ENCODE measurements at places on chromosomes 7 and 10.

DNA sequence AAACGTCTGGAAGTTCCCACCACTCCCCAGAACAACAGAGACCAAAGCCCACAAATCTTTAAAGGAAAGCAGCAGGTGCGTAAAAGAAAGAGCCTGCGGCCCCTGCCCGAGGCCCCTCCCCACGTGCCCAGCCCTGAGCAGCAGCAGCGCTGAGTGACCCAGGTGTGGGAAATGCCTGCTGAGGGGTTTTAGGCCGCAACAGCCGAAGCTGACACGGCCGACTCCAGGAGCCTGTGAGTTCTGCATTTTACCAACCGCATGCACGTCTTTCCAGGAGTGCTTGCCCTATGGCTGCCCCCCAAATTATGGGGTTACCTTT lies 1.6 kb upstream of the KNDC1 start:
- peak; percentile 45 for DNase-seq

DNA sequence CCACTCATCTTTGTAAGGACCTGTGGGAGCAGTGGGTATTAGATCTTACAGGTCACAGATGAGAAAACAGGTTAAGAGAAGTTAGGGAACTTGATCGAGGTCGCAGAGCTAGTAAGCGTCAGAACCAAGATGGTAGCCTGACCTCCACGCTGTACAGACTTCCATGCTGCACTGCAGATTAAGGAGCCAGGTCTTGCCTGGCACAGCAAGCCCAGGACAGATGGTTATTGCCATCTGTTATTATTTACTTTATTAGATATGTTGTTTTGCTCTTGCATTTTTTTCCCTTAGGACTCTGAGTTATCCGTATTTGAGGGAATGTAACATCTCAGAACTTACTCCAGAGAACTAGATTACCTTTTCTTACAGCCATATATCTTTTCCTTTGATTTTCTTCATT lies 147.2 kb downstream of the NSUN6 start:
- no peak for DNase-seq

GRCh38 chr10:13335881-13336280 lies 12.2 kb downstream of the SEPHS1 start:
- no peak for DNase-seq

DNA sequence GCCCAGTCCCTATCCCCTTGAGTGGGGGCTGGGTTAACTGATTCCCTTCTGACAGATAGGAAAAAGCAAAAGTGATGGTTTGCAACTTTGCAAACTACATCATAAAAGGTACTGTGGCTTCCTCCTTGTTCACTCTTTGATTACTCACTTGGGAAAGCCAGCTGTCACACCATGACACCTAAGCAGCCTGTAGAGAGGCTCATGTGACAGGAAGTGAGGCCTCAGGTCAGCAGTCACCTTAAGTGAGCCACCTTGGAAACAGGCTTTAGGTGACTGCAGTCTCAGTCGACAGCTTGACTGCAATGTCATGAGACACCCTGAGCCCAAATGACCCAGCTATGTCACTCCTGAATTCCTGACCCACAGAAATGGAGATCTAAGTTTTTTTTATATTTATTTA lies 4.3 kb upstream of the CHCHD2 start:
- DNase-seq, result no peak

DNA sequence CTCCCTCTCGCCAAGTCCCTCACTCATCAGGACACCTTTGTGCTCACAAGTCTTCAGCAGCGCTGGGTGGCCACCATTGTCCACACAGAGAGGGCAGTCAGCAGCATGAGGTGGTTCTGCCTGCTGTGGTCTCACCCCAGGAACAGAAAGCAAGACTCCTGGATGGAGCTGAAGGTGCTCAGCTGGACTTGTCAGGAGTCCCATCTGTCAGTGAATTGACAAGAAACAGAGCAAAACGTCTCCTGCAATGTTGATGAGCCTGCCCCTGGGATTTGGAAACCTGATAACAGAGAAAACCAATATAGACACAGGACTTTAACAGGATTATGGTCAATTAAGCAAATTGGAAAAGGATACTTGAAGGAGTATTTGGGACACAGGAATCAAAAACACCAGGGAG lies 122.2 kb upstream of the PRSS58 start:
- DNase-seq, result peak; percentile 66

DNA sequence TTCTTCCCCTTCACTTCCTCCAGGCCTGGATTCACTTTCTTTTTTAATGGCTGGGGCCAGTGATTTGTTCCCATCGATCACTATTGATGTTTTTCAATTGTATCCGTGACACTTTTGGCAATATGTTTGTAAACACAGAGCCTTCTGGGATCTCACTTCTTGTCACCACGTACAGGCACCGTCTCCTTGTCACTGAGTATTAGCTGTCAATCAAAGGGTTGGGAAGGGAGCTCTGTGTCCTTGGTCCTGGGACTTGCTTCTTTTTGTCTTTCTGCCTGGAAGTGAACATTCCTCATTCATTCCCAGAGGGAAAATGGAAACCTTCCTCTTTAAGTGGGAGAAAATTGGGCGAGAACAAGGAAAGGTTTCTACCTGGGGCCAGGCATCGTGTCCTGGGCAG lies 157.4 kb downstream of the PLXNA4 start:
- no peak for DNase-seq

DNA sequence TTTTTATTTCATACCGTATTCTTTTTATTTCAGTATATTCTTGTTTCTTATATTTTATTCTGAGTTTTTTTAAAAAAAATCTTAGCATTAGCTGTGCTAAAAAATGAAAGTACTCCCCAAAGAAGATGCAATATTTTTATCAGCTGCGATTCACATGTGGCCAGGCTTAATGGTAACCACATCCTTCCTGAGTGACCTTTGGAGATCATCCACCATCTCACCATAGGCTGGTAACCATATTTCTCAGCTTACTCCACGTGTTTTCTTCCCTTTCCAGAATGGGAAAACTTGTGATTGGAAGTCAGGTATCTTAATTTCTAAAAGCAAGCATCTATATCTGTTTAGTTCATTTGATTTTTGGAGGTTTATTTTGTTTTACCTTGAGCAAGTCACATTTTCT lies 18.8 kb upstream of the LIPM start:
- no peak for DNase-seq

DNA sequence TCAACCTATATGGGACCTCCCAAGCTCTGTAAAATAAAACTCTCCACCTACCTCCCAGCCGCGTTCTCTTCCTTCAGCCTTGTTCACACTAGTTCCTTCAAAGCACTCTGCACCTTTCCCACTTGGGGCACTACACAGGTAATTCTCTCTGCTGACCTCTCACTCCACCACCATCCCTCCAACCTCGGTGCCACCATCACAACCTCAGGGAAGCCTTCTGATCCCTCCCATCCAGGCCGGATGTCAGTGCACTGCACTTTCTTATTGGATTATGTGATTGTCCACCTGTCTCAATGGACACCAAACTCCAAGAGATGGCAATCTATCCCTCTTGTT lies 7.0 kb downstream of the LARP4B start:
- no peak for DNase-seq

DNA sequence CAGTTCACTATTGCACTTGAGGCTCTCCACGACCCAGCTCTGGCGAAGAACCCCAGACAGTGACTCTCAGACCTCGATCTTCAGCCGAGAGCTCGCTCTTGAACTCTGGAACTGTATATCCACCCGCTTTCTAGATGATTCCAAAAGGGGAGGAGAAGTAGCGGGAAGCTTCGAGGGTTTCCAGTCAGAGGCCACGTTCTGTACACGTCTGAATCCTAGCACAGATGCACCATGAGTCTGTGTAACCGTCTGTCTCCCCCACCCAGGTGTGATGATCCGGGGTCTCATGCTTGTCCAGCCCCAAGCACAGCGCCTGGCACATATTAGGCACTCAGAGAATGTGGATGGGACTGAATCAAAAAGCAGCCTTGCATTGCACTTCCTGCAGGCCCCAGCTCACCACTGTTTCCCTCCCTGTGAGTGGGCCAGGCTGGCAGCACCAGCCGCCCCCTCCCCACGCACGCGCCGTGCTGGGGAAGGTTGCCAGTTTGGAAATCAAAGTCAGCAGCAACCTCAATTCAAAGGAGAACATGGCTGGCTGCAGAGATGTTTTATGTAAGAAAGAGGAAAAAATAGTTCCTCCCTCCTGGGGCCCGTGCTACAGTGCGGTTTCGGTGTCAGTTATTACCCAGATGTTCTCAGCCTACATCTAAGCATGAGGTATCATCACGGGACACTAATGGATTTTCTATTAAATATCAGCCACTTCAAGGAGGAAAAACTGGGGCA lies 5.7 kb downstream of the GRID2IP start:
- DNase-seq, result no peak

- no peak for DNase-seq
These were observed 29.8 kb downstream of the PNLIPRP3 start for GRCh38 chr10:116457488-116457887.

- no peak for DNase-seq
These were observed 14.1 kb downstream of the PRKAG2 start for GRCh38 chr7:151862606-151863381.

GRCh38 chr10:48460182-48460581 lies 144.7 kb downstream of the ARHGAP22 start:
- no peak for DNase-seq

DNA sequence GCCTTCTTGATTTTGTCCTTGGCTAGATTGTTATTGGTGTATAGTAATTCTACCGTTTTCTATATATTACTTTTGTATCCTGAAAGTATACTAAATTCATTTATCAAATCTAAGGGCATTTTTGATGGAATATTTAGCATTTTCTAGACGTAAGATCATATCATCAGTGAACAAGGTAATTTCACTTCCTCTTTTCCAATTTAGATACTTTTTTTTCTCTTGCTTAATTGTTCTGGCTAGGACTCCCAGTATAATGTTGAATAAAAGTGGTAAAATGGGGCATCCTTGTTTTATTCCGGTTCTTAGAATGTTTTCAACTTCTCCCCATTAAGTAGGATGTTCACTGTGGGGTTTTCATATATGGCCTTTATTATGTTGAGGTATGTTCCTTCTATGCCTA lies 260.7 kb downstream of the POLR1F start:
- no peak for DNase-seq

- DNase-seq, result no peak
These were observed 3.7 kb downstream of the NAMPT start for GRCh38 chr7:106281127-106281526.

DNA sequence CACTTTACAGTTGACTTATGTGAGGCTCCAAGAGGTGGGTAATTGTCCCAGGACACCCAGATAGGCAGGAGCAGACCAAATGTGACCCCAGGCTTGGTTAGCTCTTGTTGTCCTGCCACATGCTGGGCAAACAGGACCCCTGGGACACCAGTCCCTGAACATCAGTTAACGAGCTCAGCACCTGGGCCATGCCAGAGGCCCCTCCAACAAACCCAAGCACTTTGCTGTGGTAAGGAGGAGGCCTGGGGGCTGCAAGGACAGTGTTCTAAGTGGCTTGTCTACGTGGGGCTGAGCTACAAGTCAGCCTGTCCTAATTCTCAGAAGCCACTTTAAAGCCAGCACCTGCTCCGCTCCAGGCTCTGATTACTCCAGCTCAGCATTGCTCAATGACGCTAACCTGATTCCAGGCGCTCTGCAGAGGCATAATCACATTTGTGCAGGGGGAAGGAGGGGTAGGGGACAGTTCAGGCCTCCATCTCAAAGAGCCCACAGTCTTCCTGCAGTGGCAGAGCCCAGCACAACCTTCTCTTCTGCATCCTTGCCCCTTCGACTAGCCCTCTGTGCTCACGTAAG lies 57.2 kb downstream of the DDC start:
- no peak for DNase-seq

Data from islet precursor cell (in vitro differentiated cells).